ENCODE measurements at places on chromosomes 11 and 22.

DNA sequence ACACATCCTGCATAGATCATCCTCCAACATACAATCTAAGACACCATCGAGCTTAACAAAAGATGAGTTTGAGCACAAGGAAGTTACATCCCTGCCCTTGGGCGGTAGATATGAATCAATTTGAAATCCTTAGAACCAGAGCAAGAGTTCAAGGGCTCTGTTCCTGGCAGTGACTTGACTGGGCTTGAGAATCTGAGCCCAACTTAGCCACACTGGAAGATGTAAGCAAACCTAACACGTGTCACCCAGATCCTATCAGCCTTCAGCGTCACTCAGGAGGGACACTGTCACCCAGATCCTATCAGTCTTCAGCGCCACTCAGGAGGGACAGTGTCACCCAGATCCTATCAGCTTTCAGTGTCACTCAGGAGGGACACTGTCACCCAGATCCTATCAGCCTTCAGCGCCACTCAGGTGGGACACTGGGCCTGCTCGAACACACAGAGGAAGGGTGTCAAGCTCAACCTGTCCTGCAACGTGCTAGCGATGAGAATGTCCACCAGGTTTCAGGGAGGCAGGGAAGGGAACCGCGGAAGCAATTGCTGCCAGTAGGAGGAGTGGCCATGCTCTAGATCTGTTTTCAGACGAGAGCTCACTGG is 32.8 kb upstream of the CTSD start:
- DNase-seq, result no peak

DNA sequence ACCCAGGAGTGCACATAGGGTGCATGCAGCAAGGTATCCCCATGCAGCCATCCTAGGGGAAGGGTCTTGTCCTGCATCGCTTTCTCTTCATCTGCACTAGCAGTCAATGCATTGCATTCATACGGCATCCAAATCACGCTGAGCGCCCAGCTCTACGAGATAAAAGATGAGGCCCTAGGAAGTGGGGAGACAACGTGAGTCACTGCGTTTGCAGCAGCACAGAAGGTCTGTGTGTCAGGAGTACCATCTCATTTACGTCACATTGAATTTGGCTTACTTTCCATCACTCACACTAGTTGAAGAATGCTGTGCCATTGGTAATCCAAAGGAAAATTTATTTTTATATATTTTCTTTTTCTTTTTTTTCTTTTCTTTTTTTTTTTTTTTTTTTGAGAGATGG is 2.5 kb upstream of the ST14 start:
- peak; percentile 45 for DNase-seq

DNA sequence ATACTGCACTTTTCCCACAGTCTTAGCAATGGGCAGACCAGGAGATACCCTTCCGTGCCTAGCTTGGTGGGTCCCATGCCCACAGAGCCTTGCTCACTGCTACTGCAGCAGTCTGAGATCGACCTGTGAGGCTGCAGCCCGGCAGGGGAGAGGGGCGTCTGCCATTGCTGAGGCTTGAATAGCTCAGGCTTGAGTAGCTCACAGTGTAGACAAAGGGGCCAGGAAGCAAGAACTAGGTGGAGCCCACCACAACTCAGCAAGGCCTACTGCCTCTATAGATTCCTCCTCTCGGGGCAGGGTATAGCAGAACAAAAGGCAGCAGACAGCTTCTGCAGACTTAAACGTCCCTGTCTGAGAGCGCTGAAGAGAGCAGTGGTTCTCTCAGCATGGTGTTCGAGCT is 118.1 kb downstream of the BARX2 start:
- no peak for DNase-seq

DNA sequence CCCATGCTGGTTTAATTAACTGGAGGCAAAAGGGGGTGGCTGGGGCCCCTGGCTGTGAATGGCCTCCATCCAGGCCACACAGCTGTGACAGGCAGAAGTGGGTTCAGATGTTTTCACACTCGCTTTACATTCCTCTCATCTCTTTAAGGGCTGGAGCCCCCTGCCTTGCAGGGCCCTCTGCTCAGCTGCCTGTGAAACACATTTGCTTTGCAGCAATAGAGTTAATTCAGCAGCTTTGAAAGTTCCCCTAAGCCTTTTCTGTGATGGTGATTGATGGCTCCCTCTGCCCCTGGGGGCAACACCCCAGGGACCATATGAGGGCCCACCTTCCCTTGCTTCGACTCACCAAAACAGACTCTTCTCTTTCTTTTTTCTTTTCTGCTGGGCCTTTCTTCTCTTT is 139.3 kb downstream of the FEZ1 start:
- no peak for DNase-seq

DNA sequence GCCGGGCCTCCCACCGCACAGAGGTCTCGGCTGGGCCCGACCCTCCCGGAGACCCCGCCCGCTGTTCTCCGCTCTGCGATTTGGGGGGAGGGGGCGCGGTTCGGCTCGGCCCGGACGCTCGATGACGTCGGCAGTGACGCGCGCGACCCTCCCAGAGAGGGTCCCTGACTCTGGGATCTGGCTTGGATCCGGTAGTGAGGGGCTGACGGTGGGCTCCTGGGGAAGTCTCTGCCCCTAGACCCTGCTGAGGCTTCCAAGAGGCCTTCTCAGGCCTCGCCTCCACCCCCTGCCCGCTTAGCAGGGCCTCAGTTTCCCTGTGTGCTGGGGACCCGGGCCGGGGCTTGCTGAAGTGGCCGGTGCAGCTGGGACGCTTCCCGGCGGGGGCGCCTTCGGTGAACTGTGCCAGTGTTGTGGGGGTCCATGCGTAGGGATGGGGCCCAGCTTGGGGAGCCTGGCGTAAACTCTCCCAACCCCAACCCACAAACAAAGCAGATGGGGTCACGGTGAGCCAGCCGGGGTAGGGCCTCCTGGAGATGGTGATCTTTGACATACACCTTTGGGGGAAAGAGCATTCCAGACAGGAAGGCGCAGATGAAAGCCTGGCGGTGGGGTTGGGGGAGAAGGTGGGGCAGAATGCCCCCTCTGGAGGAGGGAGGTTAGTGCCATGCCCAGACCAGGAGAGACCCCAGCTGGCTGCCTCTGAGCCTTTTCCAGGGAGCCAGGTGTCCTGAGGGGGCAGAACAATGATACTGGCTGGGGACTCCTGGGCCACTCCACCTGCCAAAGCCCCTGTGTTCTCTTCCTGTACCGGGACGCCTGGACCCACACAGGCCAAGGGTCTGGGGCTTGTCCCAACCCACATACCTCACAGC is 1.0 kb downstream of the B4GALNT4 start:
- DNase-seq, result no peak

GRCh38 chr11:83006877-83007330 is 64.8 kb downstream of the RAB30 start:
- DNase-seq, result no peak

- DNase-seq, result no peak
Measured at GRCh38 chr11:79253280-79253679, 187.6 kb downstream of the TENM4 start.

DNA sequence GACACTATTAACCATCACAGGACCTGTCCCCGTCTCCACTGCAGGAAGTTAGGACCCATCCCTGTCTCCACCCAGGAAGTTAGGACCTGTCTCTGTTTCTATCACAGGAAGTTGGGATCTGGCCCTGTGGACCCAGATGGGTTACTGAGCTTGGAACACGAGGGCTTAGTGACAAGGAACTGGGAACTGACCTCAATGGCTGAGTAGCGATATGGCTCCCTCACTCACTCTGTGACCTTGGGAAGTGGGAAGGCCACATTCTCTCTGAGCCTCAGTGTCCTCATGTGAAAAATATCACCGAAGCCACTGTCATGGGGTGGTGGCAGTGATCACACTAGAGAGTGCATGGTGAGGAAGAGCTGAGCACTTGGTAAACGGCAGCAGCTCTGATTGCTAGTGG is 59.4 kb downstream of the FBLN1 start:
- DNase-seq, result no peak

DNA sequence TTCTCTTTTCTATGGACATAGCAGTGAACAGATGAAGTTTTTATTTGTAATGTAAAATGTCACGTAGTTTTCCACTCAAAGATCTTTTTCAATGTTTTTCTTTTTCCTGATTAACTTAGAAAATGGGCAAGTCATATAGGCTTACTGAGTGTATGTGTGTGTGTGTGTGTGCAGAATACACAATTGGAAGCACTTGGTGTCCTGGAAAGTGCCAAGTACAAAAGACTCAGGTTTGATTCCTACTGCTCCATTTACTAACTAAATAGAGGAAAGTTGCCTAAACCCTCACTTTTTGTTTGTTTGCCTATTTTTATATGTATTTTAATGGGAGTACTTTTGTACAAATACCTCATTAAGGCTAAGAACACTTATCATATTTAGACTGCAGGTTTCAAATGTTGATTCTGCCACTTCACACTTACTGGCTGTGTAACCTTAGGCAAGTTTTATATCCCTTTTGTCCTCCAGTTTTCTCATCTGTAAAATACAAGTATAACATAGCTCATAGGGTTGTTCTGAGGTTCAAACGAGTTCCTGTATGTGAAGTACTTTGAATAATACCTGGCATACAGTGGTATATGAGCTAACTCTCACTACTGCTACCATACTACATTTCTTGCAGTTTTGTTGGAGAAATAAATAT is 90.1 kb downstream of the TYR start:
- no peak for DNase-seq

DNA sequence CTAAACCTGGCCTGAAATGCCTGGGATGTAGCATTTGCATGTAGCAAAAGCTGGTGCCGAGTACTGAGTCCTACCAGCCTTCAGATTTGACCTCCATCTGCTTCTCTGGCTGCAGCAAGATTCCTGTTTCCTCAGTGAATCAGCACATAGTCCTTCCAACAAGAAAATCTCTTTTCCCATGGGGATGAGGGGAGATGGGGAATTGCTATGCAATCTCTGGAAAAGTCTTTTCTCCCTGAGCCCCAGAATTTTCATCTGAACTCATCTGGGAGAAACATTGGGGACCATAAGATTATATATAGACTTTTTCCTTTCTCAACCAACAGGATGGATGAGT is 32.0 kb upstream of the YWHAH start:
- no peak for DNase-seq

GRCh38 chr11:60844045-60844869 is 2.3 kb downstream of the CCDC86 start:
- DNase-seq, result no peak

- DNase-seq, result no peak
Measured at GRCh38 chr11:46075168-46075567, 46.1 kb downstream of the PHF21A start.

DNA sequence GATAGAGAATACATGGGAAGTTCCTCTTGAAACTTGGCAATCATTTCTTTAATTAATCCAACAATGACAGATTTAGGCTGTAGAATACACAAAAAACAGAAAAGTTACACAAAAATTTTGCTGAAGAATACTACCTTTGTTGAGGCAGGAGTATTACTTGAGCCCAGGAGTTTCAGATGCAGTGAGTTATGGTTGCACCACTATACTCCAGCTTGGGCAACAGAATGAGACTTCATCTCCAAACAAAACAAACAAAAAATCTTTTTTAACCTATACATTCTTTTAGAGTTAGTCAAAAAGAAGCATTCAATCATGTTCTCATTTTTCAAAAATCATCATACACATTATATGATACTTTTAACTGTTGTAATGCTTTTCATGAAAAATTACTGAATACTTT is 22.1 kb downstream of the UEVLD start:
- no peak for DNase-seq

DNA sequence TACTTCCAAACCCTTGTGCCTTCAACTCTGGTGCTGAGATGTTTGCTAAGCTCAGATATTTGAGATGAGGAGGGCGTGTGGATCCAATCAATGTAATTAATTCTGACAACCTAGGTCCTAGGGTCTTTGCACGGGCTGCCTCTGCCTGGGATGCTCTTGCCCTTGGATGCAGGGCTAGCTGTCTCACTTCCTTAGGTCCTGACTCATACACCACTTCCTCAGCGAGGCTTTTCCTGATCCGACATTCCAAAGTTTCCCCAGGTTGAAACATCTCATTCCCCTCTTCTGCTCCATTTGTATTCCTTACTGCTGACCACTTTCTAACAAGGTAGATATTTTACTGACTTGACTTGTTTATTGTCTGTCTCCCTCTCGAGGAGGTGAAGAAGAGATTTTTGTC is 43.0 kb upstream of the NTM start:
- no peak for DNase-seq

DNA sequence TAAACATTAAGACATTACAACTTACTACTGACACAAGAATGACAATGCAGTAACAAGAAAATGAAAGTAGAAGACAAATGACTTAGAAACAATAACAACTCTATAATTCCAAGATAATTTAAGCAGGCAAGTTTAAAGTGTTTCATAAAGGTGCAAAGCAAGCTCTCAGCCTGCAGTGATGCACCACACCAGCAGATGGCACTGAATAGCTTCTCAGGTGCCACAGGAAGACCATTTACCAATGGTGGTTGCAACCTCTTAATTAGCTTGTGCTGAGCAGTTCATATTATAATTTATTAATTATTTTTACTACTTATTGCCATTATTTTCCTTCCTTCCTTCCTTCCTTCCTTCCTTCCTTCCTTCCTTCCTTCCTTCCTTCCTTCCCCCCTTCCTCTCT is 60.6 kb downstream of the NXPE2 start:
- peak; percentile 27 for DNase-seq

- DNase-seq, result peak; percentile 82
Measured at GRCh38 chr22:50190941-50191741, 5.4 kb downstream of the TRABD start.

GRCh38 chr22:25110846-25111578 is 88.6 kb upstream of the CRYBB3 start:
- DNase-seq, result peak; percentile 5

GRCh38 chr22:48235744-48236143 is 1473.3 kb downstream of the TBC1D22A start:
- no peak for DNase-seq

- no peak for DNase-seq
Measured at GRCh38 chr11:113417428-113417827, 29.8 kb downstream of the ANKK1 start.

DNA sequence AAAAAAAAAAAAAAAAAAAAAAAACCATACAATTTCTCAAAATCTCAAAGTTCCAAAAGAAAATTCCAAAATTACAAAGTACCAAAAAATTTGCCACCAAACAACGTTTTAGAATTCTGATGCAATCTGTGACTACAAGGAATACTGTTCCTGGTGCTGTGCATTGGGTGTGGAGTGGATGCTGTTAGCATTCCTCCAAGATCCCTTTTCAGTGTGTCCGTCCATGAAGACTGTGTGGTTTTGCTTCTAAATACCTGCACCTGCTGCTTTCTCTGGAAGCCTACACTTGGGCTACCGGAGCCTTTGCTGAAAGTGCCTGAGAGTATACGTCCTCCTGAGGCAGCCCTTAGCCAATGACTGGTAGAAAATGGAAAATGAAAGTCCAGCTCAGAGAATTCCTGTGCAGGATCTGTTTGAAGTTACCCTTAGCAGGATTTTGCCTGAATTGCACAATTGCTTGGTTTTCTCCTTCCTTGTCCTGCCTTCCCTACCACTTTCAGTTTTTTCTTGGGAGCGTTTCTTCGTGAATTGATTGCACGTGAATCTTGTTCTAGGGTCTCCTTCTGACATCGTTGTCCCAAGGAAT is 140.8 kb downstream of the TRPC6 start:
- no peak for DNase-seq

GRCh38 chr11:130086669-130087068 is 17.0 kb downstream of the APLP2 start:
- DNase-seq, result peak; percentile 59

- DNase-seq, result no peak
Measured at GRCh38 chr11:76615950-76616349, 54.6 kb downstream of the LRRC32 start.

All from inflammatory macrophage treated with lipopolysaccharide for 4 hours (primary cell).